ENCODE measurements at places on chromosomes 6 and 20.
A peak's percentile ranks its signal among the peaks of the same experiment; 100 is the strongest.

GRCh38 chr6:125124049-125124669 is 29.4 kb upstream of the TPD52L1 start:
- no peak for DNase-seq

GRCh38 chr6:47307362-47308197 is 2.1 kb downstream of the TNFRSF21 start:
- no peak for DNase-seq

DNA sequence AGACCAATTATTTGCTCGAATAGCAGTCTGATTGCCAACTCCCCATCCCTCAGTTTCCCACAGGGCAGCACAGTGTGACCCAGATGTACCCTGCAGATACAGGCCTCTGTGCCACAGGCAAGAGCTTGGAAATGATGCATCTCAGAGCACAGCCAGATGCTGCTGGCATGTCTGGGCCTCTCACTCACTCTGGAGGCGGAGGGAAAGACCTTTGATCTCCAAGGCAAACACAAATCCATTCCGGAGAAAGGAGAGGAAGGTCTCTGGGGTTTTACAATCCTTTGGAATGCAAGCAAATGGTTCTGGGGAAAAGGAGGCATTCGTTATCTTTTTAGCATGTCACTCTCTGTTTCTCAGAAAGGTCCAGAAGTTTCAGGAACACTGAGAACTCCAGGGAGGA is 74.2 kb downstream of the RIOK1 start:
- no peak for DNase-seq

GRCh38 chr20:24116611-24117010 is 128.0 kb upstream of the GGTLC1 start:
- no peak for DNase-seq

- DNase-seq = no peak
Observed at GRCh38 chr6:92364948-92365541, 1054.3 kb downstream of the EPHA7 start.

DNA sequence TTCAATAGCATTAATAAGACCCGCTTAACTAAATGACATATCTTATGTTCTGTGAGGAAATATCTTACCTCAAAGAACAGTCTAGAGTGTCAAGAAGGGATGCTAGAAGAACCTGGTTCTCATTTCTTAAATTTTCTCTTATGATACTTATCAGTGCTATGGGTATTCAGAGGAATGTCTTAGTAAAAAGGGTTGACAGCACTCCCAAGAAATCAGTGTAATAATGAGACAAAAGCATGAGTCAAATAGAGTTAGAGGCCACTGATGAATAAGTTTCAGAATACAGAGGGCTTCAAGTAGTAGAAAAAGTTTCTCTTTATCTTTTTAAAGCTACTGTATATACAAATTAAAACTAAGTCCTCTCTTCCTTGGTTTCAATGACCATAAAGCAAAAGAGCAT is 242.8 kb downstream of the GJA1 start:
- DNase-seq = no peak

- no peak for DNase-seq
Observed at GRCh38 chr6:1657771-1658165, 48.1 kb downstream of the FOXC1 start.

- no peak for DNase-seq
Observed at GRCh38 chr6:7723554-7723953, 2.3 kb upstream of the BMP6 start.

GRCh38 chr6:104682722-104683643 is 176.7 kb downstream of the HACE1 start:
- DNase-seq = peak; percentile 74

GRCh38 chr6:12083763-12084162 is 71.7 kb downstream of the HIVEP1 start:
- DNase-seq = no peak

- no peak for DNase-seq
Observed at GRCh38 chr6:131041814-131042213, 21.2 kb downstream of the EPB41L2 start.

- no peak for DNase-seq
Observed at GRCh38 chr6:20340068-20340848, 61.4 kb upstream of the E2F3 start.

DNA sequence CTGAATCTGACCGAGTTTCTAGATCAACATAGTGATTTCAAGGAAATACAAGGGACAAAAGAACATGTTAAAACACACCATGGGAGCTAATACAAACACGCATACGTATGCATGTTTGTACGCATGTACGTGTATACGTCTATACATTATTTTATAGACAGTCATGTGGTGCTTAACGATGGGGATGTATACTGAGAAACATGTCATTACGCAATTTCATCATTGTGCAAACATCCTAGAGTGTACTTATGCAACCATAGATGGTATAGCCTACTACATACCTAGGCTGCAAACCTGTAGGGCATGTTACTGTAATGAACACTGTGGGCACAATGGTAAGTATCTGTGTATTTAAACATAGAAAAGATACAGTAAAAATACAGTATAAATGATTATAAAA is 25.0 kb upstream of the NELFCD start:
- DNase-seq = no peak

DNA sequence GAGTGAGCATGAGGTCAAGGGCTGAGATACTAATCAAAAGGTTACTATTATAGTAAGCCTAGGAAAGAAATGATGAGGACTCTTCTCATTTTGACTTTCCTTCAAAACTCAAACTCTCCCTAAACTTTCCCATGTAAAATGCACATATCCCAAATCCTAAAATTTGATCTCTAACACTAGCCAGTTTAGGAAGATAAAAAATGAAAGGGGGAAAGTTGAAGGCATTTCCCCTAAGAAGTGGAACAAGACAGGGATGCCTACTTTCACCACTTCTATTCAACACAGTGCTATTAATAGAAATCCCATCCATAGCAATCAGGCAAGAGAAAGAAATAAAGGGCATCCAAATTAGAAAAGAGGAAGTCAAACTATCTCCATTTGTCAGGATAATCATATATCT is 2.9 kb upstream of the CALHM5 start:
- DNase-seq = no peak

DNA sequence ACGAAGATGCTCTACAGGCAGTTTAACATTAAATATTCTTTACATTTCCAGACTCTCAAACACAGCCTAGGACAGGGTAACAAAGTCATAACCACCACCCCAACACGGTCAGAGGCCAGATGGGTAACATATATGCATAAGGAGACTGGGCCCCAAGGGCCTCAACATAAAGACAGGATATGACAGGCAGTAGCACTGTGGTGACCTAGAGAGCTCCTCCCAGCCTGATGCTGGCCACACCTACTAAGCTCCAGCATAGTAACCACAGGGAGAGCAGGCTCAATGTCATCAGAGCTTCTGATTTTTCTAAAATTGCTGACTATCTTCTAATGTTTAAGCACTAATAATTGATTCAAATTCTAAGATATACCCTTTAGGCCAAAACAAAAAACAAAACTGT is 21.7 kb downstream of the SMLR1 start:
- DNase-seq = peak; percentile 48

DNA sequence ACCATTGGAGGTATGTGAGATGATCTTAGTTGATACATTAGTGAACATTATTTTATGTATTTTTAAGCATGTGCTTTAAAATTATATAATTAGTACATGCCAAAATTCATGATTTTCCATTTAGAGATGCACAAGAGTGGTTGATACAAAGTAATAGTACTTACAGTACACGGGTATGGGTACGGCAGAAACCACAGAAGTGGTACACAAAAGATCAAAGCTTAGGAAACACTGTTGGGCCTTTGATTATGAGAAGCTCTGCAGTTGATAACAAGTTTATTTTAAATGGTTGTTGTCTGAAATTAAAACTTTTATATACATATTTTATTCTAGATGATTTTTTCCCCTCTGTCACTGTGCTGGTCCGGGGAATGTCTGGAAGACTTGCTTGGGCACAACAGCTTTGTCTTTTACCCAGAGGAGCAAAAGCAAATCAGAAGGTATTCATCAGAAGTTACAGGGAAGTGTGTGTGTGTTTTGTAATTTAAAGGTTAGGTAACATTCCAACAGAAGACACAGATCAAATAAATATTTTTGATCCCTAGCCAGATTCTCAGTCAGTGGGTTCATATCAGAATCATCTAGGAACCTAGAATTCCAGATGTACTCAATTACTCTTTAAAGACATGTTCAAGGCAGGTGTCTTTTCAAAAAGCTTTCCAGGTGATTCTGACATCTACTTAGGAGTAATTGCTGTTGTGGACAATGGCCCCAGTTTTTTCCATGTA is 32.5 kb upstream of the ADIG start:
- no peak for DNase-seq

- DNase-seq = no peak
Observed at GRCh38 chr6:56582236-56582635, 60.5 kb downstream of the DST start.

- no peak for DNase-seq
Observed at GRCh38 chr20:29741594-29741893, 1515.9 kb upstream of the DEFB115 start.

- no peak for DNase-seq
Observed at GRCh38 chr6:150641398-150642139, 41.9 kb downstream of the PLEKHG1 start.

DNA sequence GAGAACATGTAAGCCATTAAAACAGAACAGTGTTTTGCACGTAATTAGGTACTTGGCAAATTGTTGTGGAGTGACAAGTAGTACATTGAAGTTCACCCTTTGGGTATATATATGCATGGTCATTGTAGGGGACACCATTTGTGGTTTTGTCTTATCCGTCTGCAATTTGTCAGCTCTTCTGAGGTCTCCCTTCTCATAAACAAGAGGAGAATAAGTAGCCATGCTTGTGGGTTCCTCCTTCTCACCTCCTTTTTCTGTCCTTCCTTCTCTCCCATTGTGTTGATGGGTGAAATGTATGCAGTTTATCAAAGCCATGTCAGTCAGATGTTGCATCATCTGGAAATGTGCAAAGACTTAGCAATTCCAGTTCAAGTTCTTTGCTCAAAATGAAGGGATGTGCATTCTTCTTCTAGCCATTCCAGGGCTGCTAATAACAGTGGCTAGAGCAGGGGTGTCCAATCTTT is 70.9 kb downstream of the QKI start:
- DNase-seq = no peak

- no peak for DNase-seq
Observed at GRCh38 chr20:33828326-33828844, 17.2 kb downstream of the CHMP4B start.

GRCh38 chr6:96014846-96015517 is 792 bp upstream of the FUT9 start:
- DNase-seq = no peak

DNA sequence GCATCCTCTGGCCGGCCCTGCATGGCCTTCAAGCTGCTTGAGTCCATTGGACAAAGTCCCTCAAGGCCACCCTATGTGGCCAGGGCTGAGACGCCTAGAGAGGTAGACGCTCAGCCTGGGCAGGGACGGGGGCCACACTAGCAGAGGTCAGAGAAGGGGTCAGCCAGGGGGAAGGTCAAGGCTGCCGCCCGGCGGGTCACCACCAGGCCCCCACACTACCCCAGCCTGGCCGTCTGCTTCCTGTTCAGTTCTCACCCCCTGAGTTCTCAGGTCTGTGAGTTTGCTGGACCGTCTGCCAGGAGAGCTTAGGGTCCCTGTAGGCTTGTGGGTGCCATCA is 37.3 kb downstream of the NTSR1 start:
- no peak for DNase-seq

DNA sequence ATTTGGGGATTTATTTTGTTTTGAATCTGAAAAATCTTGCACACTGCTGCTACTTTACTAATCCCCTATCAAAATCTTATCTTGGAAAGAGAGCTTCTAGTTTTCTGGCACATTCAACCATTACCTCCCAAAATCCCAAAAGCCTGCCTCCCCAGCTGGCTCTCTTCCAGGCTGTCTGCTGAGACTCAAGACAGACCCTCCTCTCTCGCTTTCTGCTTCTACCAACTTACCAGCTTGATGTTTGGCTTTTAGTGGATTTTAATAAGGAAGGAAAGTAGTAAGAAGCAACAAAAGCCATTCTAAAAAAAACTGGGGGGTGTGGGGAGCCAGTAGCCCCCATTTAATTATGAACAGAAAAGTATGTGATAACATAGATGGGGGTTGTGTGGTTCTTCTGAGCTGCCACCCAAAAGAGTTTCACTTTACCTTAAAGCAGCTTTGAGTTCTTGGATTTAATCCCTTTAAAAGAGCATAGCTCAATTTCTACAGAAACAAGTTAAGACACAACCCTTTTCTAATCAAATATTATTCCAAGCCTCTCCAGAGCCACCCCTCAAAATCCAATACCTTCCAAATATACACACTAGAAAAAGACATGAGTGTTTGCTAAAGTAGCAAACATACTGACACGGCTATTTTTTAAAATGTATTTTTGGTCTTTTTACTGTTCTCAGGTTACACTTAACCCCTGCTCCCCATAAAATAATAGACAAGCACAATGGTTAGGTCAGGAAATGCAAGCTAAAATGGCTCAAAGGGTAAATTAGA is 71.7 kb downstream of the ATP9A start:
- DNase-seq = no peak

GRCh38 chr6:133242637-133243585 is 1.8 kb downstream of the EYA4 start:
- no peak for DNase-seq

GRCh38 chr6:148037496-148037895 is 305.1 kb upstream of the SASH1 start:
- DNase-seq = no peak

DNA sequence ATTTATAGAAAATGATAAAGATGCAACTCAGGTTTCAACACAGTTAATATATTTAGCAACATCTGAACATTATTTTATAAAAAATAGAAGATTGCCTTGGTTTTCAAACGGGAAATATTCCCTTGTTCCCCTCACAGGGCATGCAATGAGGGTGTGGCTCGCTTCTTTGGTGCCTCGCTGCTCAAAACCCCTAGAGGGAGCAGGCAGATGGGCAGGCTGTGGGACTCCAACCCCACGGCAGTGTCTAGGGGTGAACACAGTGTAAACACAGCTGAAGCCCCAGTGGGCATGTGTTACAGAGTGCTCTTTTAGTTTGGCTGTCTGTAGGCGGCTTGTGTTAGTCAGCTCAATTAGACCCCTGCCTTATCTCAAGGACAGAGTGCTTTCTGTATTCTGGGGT is 560.8 kb upstream of the IMPG1 start:
- no peak for DNase-seq

- no peak for DNase-seq
Observed at GRCh38 chr20:11989018-11989771, 71.5 kb downstream of the BTBD3 start.

DNA sequence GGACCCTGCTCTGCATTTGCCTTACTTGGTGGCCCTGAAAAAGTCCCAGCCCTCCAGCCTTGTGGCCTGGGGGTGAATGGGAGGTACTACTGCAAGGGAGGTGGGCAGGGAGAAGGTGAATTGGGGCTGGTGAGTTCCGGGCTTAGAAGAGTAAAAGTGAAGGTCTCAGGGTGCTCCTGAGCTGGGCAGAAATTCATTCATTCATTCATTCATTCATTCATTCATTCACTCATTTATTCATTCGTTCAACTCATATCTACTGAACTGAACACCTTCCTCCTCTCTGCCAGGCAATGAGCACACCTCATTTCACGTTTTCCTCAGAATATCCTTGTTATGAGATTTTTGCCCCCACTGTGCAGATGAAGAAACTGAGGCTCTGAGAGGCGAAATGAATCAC is 6.7 kb upstream of the DLGAP4 start:
- DNase-seq = no peak

GRCh38 chr6:1470040-1470439 is 80.7 kb downstream of the FOXF2 start:
- DNase-seq = no peak
